ENCODE measurements at places on chromosomes 7 and 10.

- no peak for DNase-seq
Observed at GRCh38 chr7:34260279-34260678, 354.9 kb downstream of the BMPER start.

- DNase-seq, result no peak
Observed at GRCh38 chr10:30080161-30080560, 20.8 kb upstream of the JCAD start.

DNA sequence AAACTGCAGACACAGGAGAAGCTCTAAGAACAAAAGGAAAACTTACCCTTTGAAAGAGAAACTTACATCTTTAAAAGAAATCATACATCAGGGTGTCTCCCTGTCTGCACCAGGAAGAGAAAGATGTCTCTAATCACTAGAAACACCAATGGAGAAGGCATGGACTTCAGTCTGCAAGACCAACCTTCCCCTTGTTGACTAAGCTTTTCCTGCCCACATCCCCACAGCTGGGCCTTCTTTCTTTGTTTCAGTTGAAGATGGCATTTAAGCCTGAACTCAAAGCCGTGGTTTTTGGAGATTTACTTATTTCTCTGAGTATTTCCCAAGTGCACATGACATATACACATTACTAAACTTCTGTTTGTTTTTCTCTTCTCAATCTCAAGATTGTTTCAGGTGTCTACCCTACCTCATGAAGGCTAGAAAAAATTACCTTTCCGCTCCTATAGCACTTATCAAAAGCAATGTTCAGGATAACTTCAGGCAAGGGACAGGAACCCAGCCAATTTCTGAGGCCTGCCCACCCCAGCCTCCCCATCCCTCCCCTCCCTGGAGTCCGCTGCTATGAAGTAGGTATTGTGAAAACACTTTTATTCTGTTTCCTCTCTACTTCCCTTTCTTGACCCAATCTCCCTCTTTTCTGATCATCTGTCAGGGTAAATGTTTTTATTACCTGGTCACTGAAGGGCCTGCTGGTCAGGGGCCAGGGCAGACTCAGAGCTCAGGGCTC is 2.8 kb upstream of the SLC29A3 start:
- no peak for DNase-seq

GRCh38 chr10:14409856-14410458 is 79.2 kb upstream of the FRMD4A start:
- no peak for DNase-seq

DNA sequence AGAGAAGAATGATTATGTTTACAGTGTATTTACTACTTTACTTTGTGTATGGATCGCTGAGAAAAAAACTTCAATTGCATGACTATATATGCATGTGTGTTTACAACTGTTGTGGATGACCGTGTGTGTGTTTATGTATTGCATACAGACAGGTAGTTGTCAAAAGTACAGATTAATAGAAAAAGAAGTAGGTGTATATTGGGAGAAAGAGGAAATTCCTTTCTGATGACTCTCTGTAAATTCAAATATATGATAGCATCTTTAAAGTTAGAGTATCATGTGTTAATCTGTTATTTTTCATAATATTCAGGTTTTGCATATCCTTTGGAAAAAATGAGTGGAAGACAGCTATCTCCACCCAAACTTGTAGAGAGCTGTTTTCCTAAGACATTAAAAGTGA is 160.4 kb upstream of the AGR3 start:
- DNase-seq, result no peak

GRCh38 chr10:96513698-96514561 is at the start of gene TLL2:
Gene TLL2 (minus strand): TSS chr10:96513926. CDS start chr10:96513685, 241 bp downstream.
- DNase-seq, result no peak

- no peak for DNase-seq
Observed at GRCh38 chr7:27826357-27826756, 86.4 kb downstream of the TAX1BP1 start.

GRCh38 chr10:92291921-92292845 is 1.2 kb downstream of the MARCHF5 start:
- DNase-seq, result no peak

- no peak for DNase-seq
Observed at GRCh38 chr10:21943633-21944265, 59.8 kb downstream of the DNAJC1 start.

GRCh38 chr10:121935702-121936101 is 7.9 kb upstream of the ATE1 start:
- no peak for DNase-seq

DNA sequence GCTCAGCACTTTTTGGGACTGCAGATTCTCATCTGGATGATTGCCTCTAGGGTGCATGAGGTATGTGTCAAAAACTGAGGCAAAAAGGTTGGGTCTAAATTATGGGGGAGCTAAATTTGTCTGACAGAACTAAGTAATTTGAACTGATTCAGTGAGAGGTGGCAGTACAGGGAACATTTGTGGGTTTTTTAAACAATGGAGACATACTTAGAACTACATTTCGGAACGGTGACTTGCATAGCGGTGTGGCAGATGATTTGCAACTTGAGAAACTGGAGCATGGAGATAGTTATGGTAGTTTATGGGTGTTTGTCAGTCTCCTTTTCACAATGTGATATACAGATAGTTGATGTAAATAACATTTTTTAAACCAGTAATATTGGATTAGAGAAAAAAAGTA is 14.6 kb downstream of the TBC1D12 start:
- DNase-seq, result no peak

DNA sequence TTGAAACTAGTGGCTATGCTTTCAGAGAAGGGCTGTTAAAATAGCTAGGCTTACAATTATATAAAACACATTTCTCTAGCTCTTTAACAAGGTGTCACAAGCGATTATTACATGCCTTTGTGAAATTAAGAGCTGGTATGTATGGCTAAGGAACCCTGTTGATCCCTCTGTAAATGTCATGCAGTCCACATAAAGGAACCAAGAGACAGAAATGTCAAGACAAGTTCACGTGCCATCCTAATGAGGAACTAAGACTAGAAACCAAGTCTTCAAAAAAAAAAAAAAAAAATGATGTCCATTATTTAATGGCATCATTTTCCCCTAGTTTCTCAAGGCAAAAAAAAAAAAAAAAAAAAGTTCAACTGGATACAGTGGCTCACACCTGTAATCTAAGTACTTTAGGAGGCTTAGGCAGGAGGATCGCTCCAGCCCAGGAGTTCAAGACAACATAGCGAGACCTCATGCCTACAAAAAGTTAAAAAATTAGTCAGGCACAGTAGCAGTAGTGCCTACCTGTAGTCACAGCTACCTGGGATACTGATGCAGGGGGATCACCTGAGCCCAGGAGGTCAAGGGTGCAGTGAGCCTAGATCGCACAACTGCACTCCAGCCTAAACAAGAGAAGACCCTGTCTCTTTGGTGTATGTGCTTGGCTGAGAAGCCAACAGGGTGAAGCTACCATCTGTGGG is 63.4 kb downstream of the SRPK2 start:
- no peak for DNase-seq

All from stimulated activated CD4-positive, alpha-beta T cell treated with anti-CD3 and anti-CD28 coated beads, TNF-alpha, amount 100 ng/mL, for 1 hour (primary cell).